ENCODE measurements at places on chromosomes 3 and 15.

- no peak overlapping the region for H3K4me3 ChIP-seq
- H3K4me1 ChIP-seq = peaks cover 7% of the 10 kb centered on the region
- H3K36me3 ChIP-seq = no peaks in the 10 kb centered on the region
- no peak overlapping the region for H3K27ac ChIP-seq
Observed at GRCh38 chr3:124091716-124092115, 99.8 kb upstream of the ROPN1 start.

DNA sequence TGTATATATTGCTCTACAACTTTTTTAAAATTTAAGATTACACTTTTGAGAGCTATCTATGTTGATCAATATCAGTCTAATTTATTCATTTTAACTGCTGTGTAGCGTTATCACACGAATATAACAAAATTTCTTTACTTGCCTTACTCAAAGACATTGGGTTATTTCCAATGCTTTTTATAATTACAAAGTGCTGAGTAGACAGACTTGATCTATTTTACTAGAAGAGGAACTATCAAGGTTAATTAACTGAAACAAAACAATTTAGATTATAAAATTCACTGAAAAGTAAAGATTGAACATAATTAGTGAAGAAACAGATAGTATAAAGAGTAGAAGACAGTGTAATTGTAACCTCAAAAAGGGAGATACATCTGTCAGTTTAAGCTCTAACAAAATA, 105.5 kb downstream of the TGFBR2 start:
- DNase-seq = no peak
- H3K36me3 ChIP-seq = peaks cover 13% of the 10 kb centered on the region
- no peak overlapping the region for H3K27ac ChIP-seq
- peaks cover 3% of the 10 kb centered on the region for H3K4me1 ChIP-seq
- H3K4me3 ChIP-seq = no peak overlapping the region

DNA sequence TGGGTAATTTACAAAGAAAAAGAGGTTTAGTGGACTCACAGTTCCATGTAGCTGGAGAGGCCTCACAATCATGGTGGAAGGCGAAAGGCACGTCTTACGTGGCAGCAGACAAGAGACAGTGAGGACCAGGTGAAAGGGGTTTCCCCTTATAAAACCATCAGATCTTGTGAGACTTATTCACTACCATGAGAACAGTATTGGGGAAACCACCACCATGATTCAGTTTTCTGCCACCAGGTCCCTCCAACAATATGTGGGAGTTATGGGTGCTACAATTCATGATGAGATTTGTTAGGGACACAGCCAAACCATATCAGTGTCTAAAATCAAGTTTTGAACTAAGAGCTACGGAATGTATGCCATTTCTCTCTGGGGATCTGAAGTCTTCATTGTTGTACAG, 354.8 kb upstream of the C2CD4B start:
- H3K27me3 ChIP-seq = no peaks in the 10 kb centered on the region
- H3K4me1 ChIP-seq = peaks cover 28% of the 10 kb centered on the region
- H3K36me3 ChIP-seq = no peaks in the 10 kb centered on the region
- no peak overlapping the region for H3K4me3 ChIP-seq
- H3K27ac ChIP-seq = no peak overlapping the region

- H3K27ac ChIP-seq = no peak overlapping the region
- peaks cover 3% of the 10 kb centered on the region for H3K4me1 ChIP-seq
- no peak overlapping the region for H3K4me3 ChIP-seq
Observed at GRCh38 chr3:73848173-73848906, 223.6 kb upstream of the PDZRN3 start.

DNA sequence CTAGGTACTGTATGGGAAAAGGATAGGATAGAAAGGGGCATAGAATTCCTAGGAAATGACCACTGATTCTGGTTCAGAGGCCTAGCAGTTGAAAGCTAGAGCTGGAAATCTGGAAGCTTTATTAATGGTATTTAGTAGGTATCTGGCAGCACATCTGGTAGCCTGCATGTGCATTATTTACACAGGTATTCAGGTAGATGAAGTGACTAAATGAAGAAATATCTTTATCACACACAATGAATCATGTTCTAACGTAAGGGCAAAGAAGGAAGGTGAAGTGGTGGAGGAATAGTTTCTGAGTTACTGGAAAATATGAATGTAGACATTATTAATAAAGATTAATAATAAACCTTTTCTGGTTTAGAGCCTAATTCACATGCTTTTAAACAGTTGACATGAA, 119.9 kb downstream of the MBNL1 start:
- no peak overlapping the region for H3K27ac ChIP-seq
- H3K36me3 ChIP-seq = no peaks in the 10 kb centered on the region
- no peak for DNase-seq
- H3K4me1 ChIP-seq = peaks cover 40% of the 10 kb centered on the region

GRCh38 chr3:126034481-126035361, 49.2 kb downstream of the SLC41A3 start:
- peak overlapping the region; percentile 18 for H3K27ac ChIP-seq
- H3K4me1 ChIP-seq = no peaks in the 10 kb centered on the region
- peak; percentile 14 for DNase-seq
- H3K27me3 ChIP-seq = no peaks in the 10 kb centered on the region
- no peak overlapping the region for H3K4me3 ChIP-seq
- H3K36me3 ChIP-seq = peaks cover 42% of the 10 kb centered on the region

GRCh38 chr3:38009807-38010591, 19.4 kb downstream of the VILL start:
- peaks cover 17% of the 10 kb centered on the region for H3K36me3 ChIP-seq
- no peaks in the 10 kb centered on the region for H3K4me1 ChIP-seq
- H3K4me3 ChIP-seq = no peak overlapping the region
- no peaks in the 10 kb centered on the region for H3K27me3 ChIP-seq
- no peak for DNase-seq
- no peak overlapping the region for H3K27ac ChIP-seq

DNA sequence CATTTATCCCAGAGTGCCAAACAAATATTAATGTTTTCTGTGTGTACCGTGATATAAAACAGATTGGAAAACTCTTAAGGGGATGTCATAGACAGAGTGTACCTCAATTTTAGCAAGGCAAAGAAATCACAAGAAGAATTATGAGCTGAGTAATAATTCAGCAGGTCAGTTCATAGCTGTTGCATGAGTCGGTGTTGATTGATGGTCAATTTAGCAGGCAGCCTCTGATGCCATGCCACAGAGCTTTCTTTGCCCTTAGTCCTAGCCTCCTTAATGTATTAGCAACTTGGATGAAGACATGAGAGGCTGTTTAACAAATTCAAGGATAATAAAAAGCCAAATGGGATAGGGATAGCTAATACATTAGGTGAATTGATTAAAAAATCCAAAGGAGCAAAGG, 6.8 kb downstream of the SLC35A5 start:
- DNase-seq = no peak
- no peak overlapping the region for H3K27ac ChIP-seq
- H3K36me3 ChIP-seq = peaks cover 31% of the 10 kb centered on the region
- no peaks in the 10 kb centered on the region for H3K27me3 ChIP-seq

DNA sequence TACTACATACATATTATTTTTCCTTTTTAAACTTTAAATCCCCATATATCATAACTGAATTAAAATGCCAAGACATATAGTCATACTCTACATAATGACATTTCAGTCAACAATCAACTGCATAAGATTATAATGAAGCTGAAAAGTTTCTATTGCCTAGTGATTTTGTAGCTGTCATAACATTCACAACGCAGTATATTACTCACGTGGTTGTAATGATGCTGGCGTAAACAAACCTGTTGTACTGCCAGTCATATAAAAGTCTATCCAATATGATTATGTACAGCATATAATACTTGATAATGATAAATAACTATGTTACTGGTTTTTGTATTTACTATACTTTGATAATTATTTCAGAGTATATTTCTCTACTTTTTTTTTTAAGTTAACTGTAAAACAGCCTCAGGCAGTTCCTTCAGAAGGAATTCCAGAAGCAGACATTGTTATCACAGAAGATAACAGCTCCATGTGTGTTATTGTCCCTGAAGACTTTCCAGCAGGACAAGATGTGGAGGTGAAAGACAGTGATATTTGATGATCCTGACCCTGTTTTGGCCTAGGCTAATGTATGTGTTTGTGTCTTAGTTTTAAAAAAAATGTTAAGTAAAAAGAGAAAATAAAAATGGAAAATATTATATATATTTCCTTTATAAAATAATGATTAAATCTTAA, 443.4 kb upstream of the UBE2E2 start:
- DNase-seq = no peak
- peaks cover 1% of the 10 kb centered on the region for H3K4me1 ChIP-seq
- no peaks in the 10 kb centered on the region for H3K36me3 ChIP-seq
- H3K4me3 ChIP-seq = no peak overlapping the region
- H3K27me3 ChIP-seq = no peaks in the 10 kb centered on the region

GRCh38 chr15:58438956-58439355, 7.2 kb downstream of the LIPC start:
- H3K4me1 ChIP-seq = peaks cover 40% of the 10 kb centered on the region
- no peaks in the 10 kb centered on the region for H3K36me3 ChIP-seq
- H3K27me3 ChIP-seq = no peaks in the 10 kb centered on the region

DNA sequence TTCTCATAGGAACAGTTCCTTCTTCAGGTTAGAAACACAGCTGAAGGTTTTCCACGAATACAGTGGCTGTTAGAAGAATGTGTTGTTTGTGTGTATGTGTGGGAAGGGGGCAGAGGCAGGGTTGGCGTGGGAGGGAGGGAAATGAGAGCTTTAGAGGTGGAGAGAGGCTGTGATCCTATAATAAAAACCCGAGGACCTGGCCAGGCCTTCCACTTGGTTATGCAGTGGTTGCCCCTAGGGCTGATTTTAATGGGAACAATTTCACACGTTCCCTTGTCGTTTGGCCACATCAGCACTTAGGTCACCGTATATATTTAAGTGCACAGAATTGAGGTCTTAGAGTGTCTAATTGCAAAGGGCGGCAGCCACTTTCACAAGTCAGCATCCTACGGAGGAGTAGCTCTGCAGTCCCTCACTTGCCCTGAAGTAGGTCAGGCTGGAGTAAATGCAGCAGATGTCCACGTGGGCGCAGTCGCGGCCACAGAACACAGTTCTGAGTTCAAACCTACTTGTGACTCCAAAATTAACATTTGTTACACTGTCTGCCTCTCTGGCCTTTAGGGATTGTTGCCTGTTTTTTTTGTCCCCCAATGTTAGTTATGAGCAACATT, 85.6 kb downstream of the PDCD6IP start:
- H3K4me3 ChIP-seq = no peak overlapping the region
- H3K36me3 ChIP-seq = no peaks in the 10 kb centered on the region
- no peak overlapping the region for H3K27ac ChIP-seq
- H3K4me1 ChIP-seq = peaks cover 4% of the 10 kb centered on the region

GRCh38 chr15:90872486-90873184, 4.2 kb downstream of the FURIN start:
- H3K4me3 ChIP-seq = peak overlapping the region; percentile 74
- H3K36me3 ChIP-seq = peaks cover 13% of the 10 kb centered on the region
- DNase-seq = no peak
- H3K27me3 ChIP-seq = no peaks in the 10 kb centered on the region
- H3K4me1 ChIP-seq = peaks cover 58% of the 10 kb centered on the region

- H3K4me1 ChIP-seq = peaks cover 9% of the 10 kb centered on the region
- H3K4me3 ChIP-seq = no peak overlapping the region
- no peak for DNase-seq
Observed at GRCh38 chr3:169402672-169403360, 260.7 kb downstream of the MECOM start.

DNA sequence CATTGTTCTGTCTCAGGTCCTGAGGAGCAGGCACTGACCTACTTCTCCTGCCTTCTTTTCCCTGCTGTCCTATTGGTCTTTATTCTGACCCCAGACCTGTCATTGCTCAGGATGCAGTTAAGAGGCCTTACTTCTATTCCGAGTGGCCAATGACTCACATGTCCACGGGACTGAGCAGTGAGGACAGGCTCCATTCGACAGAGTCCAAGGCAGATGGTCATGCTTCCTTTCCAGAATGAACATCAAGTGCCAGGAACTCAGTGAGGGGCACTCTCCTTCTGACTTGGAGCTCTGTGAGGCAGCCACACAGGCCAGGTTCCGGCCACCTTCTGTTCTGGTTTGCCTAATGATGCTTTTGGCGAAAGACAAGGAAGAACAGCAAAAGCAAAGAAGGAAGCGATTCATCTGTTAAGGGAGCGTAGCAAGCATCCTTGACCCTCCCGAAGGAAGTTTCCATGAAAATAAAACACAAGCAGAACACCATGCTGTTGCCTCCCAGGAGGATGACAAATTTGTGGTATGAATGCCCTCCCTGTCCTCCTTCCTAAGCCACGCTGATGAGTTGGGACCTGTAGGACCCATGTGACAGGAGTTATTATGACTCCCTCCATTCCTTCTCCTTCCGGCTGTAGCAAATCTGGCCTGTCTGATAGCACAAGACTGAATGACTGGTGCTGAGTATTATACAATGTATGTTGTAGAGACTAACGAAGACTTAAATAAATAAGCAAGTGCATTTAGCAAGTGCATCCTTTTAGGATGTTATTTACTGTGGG, 14.4 kb upstream of the TPRG1 start:
- H3K4me3 ChIP-seq = no peak overlapping the region
- peaks cover 1% of the 10 kb centered on the region for H3K27me3 ChIP-seq
- DNase-seq = no peak
- no peaks in the 10 kb centered on the region for H3K36me3 ChIP-seq

DNA sequence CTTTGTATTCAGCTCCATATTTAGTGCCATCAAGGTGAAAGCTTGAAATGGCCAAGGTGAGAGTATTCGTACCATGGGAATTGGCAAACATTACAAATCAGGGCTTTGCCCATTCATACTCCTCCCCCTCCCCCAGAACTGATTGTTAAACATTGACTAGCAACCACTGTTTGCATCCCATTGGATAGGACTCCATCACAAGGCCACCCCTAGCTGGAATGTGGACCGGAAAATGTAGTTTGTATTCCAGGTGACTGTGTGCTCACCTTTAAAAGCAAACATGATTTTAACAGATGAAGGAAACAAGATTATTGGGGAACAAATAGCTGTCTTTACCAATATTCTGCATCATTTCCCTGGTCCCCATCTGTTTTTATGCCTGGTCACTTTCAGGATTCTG, 14.1 kb downstream of the ST3GAL6 start:
- DNase-seq = no peak
- no peaks in the 10 kb centered on the region for H3K27me3 ChIP-seq
- peaks cover 5% of the 10 kb centered on the region for H3K4me1 ChIP-seq
- H3K36me3 ChIP-seq = peaks cover 2% of the 10 kb centered on the region

- H3K4me1 ChIP-seq = peaks cover 15% of the 10 kb centered on the region
- H3K36me3 ChIP-seq = no peaks in the 10 kb centered on the region
- H3K4me3 ChIP-seq = no peak overlapping the region
- H3K27me3 ChIP-seq = no peaks in the 10 kb centered on the region
- no peak overlapping the region for H3K27ac ChIP-seq
- no peak for DNase-seq
Observed at GRCh38 chr15:41858756-41859155, 20.1 kb downstream of the PLA2G4B start.

DNA sequence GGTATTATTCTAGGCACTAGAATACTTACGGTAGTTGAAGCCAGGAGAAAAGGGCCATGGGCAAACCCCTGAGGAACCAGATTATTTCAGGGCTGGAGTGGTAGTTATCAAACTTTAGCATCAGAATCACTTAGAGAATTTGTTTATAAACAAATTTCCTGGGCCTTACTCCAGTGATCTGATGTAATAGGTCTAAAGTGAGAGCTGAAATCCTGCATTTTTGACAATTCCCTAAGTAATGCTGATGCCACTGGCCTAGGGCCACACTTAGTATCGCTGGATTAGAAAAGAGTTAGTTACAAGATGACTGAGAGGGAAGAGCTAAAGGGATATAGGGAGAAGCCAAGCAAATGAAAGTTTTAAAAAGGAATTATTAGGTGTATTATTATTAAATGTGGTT, 412.5 kb upstream of the THRB start:
- no peak for DNase-seq
- no peaks in the 10 kb centered on the region for H3K27me3 ChIP-seq
- H3K4me3 ChIP-seq = no peak overlapping the region
- H3K36me3 ChIP-seq = peaks cover 4% of the 10 kb centered on the region
- peak overlapping the region; percentile 10 for H3K27ac ChIP-seq

GRCh38 chr15:64865126-64865997, 23.6 kb downstream of the PLEKHO2 start:
- no peaks in the 10 kb centered on the region for H3K36me3 ChIP-seq
- H3K27me3 ChIP-seq = no peaks in the 10 kb centered on the region
- H3K4me1 ChIP-seq = peaks cover 7% of the 10 kb centered on the region
- DNase-seq = no peak
- H3K27ac ChIP-seq = no peak overlapping the region
